ENCODE measurements at places on chromosomes 13 and 19. TPM values are rescaled to one million over a fixed set of nuclear protein-coding genes. Genes with fewer than 3 reads are reported as not detected.

DNA sequence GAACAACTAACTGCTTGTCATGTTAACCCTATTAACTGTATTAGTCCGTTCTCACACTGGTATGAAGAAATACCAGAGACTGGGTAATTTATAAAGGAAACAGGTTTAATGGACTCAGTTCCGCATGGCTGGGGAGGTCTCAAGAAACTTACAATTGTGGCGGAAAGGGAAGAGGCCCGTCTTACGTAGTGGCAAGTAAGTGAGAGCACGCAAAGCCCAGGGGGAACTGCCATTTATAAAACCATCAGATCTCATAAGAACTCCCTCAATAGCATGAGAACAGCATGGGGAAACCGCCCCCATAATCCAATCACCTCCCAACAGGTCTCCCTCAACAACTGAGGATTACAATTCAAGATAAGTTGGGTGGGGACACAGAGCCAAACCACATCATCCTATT lies 34.7 kb downstream of the PHF11 start:
- H3K4me3 ChIP-seq = no peak overlapping the region
- H3K36me3 ChIP-seq = peaks cover 61% of the 10 kb centered on the region
- no peaks in the 10 kb centered on the region for H3K27me3 ChIP-seq
- no peak for DNase-seq
- H3K4me1 ChIP-seq = no peaks in the 10 kb centered on the region
- H3K27ac ChIP-seq = no peak overlapping the region

DNA sequence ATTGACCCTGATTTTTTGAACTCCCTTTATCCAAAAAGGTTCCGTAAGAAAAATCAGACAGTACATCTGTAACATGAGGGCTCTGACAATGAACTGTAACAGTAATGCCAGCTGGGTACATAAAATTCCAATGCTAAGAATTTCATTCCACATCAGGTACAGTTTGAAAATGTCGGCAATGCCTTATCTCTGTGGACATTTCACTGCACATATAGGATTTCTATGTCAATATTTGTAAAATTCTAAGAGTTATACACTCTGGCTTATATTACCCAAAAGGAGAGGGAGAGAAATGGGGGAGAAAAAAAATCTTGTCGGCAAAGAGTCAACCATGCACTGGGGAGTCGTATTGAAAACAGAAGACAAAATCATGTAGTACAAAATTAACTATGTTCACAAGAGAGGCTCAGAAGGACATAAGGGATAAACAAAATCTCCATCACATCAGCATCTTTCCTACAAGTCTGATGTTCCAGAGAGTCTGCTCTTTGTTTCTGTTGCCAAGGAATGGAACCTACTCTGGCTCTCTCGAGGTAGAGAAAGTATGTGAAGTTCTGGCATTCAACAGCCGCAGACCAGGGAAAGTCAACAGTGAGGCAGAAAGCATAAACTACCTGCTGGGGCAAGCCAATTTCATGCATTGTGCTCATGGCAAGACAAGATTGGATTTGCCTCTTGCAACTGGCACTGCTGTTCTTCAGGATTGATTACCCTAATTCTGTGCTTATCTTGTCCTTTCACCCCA lies 72.4 kb downstream of the STARD13 start:
- no peaks in the 10 kb centered on the region for H3K27me3 ChIP-seq
- no peak overlapping the region for H3K4me3 ChIP-seq
- H3K27ac ChIP-seq = peak overlapping the region; percentile 32
- H3K36me3 ChIP-seq = no peaks in the 10 kb centered on the region
- H3K4me1 ChIP-seq = peaks cover 31% of the 10 kb centered on the region
- no peak for DNase-seq

- H3K4me3 ChIP-seq = no peak overlapping the region
- no peaks in the 10 kb centered on the region for H3K27me3 ChIP-seq
- DNase-seq = peak; percentile 76
- peaks cover 97% of the 10 kb centered on the region for H3K4me1 ChIP-seq
- peak overlapping the region; percentile 45 for H3K27ac ChIP-seq
Measured at GRCh38 chr19:5949792-5950305, 28.1 kb downstream of the RANBP3 start.

GRCh38 chr13:91277013-91277676 lies 70.3 kb upstream of the MIR17HG start:
- H3K4me3 ChIP-seq = no peak overlapping the region
- H3K36me3 ChIP-seq = no peaks in the 10 kb centered on the region
- no peaks in the 10 kb centered on the region for H3K27me3 ChIP-seq

INAFM1 gene
- total RNA-seq = not detected

ZNF667 gene
- 1.3 TPM for total RNA-seq

C19orf33 gene
- 171 TPM for total RNA-seq

All from stomach (tissue), 19 donors.